NCI-H1930 (cell line): ENCODE measurements at places on chromosomes 1 and 21.

GRCh38 chr21:42461185-42461520, 34.9 kb downstream of the RSPH1 start:
- DNase-seq = no peak

DNA sequence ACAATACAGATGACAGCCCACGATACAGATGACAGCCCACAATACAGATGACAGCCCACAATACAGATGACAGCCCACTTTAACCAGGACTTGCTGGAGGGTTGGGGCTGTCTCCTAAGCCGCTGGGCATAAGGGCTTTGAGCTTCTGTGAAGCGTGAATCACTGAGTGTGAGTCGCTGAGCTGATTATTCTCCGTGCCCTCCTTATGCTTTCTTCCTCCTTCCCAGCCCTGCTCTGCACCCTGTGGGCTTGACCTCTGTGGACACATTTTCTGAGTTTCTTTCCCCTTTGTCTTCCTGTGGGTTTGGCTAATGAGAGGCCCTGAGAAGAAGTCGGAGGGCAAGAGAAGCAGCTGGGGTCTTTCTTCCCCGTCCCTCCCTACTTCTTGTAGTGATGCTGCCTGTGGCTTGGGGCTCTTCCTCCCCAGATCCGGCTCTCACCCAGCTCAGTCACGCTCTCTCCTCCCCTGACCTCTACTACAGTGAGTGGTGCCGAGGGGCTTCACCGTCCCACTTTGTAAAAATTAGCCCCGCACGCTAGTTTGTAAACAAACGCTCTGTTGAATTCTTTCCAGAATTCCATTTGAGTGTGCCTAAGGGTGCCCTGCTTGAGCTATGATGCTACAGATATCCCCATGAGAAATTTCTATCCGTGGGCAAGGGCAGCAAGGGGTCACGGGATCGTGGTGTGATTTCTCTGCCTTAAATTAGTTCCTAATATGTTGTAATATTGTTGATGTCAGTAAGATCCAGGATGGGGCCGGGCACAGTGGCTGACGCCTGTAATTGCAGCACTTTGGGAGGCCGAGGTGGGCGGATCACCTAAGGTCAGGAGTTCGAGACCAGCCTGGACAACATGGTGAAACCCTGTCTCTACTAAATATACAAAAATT, 46.4 kb upstream of the SOD1 start:
- no peak for DNase-seq

- no peak for DNase-seq
These were observed 86.9 kb upstream of the GORAB start for GRCh38 chr1:170445096-170445495.

- DNase-seq = no peak
These were observed 922.1 kb downstream of the AMY1C start for GRCh38 chr1:104671684-104672353.

DNA sequence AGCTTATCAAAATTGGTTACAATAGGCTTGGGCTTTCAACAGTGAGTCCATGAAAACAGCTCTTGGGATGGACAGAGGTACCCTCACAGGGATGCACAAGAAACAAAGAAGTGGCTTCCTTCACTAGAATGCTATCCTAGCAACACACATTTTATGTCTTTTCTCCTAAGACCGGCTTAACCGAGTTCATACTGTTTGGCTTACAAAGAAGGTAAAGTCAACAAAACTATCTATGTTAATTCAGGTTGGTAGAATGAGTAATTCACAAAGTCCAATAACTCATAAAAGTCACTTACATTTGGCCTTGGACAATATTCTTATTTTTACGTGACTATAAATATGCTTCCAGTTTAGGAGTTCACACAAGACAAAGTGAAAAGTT, 9.0 kb downstream of the ERG start:
- DNase-seq = no peak

DNA sequence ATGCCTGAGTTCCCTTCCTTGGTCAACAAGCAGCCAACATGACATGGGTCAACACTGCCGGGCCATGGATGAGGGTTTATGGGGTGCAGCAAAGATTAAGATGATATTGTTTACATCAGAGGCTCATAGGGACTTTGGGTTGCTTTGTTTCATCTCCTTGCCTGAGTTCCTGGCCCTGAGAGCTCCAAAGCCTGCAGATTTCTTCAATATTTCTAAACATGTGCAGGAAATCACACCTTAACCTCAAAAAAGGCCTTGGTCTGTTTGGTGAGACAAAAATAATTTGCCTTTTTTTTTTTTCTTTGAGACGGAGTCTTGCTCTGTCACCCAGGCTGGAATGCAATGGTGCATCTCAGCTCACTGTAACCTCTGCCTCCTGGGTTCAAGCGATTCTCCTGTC, 876 bp downstream of the SLAMF8 start:
- DNase-seq = no peak

DNA sequence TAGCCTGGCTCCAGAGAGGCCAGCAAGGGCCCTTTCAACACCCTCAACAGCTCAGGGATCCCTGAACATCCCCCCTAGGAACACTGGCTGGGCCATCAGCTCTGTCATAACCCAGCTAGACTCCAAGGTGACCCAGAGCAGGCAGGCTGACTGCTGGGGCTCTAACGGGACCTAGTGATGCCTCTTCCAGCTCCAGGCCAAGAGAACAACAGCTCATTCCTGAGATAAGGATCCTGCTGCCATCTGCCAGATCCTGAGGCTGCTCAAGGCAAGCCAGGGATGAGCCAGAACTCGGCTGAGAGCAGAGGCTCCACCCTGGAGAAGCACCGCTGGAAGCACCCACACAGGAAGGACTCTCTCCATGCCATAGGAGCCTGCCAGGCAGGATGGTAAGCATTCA, 2.0 kb downstream of the VSIG8 start:
- DNase-seq = no peak

GRCh38 chr1:183515002-183515689, 42.8 kb downstream of the SMG7 start:
- DNase-seq = peak; percentile 30

- no peak for DNase-seq
These were observed 37.8 kb upstream of the PRELP start for GRCh38 chr1:203437696-203438315.

DNA sequence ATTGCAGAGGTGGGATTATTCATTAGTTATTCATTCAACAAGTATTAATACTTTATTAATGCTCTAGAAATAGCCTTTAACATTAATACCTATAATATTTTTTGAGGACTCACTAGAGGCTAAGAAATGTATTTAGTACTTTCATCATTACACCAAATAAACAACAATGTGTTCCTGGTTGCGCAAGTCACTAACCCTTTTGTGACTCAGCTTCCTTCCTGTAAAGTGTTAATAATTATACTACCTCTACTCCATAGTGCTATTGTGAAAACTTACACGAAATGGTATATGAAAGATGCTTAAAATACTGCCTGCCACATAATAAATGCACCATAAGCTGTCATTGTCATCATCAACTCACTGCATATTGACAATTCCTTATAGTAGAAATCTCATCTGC, 431.0 kb downstream of the DPYD start:
- no peak for DNase-seq
